ENCODE measurements at places on chromosomes 16 and 17.

DNA sequence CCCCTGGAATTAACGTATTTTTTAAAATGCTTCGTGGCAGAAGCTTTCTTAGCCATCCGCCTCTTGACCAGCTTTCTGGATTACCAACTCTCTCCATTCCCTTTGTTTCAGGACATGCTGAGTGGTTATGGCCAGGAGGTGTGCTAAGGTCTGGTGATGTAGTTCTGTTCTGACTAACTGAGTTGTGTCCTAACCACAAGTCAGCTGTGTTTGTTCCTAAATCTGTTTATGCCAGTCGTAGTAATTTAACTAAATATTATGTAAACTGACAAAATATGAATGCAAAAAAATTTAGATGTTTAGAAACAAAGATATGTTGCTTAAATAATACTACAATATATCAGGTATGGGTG is 61.6 kb downstream of the MRTFB start:
- DNase-seq: no peak

DNA sequence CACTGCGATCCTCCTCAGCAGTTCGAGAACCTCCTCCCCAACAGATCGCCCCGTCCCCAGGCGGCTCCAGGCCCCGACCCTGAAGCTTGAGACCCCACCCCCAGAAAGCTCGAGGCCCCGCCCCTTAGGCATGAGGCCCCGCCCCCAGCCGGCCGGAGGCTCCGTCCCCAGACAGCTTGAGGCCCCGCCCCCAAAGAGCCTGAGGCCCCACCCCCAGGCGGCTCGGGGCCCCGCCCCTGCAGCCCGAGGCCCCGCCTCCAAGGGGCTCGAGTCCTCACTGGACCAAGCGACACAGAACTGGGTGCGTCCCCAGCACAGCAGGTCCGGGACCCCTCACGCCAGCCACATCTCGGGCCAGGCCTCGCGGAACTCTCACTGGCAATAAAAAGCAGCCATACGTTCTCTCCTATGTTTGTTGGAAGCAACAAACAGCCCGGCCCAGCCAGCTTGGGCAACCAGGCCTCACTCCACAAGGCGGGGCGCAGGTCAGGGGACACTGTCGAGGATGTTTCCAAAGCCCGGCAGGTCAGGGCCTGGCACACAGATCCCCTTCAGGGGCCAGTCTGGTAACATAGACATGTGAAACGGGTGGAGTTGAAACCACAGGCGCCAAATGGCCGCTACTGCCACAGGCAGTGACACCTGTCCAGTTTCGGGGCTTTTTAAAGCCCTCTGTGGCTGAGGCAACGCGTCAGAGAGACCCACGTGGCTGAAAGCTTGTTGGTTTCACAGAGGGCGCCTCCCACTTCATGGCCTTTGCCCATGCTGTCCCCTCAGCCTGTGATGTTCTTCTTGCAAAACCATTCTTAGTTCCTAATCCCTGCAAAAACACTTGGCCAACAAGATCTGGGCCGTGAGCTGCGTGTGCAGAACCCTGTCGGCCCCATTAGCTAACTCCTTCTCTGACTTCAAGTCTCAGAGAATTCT is 224.2 kb downstream of the PARN start:
- DNase-seq: peak; percentile 76

GRCh38 chr17:67246653-67247415 is 1.8 kb upstream of the HELZ start:
- DNase-seq: no peak

- DNase-seq: peak; percentile 71
Observed at GRCh38 chr17:75764711-75765421, at the start of gene GALK1. TSS of gene GALK1 (minus strand) at chr17:75765192. CDS start at chr17:75765136, 56 bp downstream.

GRCh38 chr16:49531931-49532840 is 158.6 kb downstream of the C16orf78 start:
- DNase-seq: no peak

DNA sequence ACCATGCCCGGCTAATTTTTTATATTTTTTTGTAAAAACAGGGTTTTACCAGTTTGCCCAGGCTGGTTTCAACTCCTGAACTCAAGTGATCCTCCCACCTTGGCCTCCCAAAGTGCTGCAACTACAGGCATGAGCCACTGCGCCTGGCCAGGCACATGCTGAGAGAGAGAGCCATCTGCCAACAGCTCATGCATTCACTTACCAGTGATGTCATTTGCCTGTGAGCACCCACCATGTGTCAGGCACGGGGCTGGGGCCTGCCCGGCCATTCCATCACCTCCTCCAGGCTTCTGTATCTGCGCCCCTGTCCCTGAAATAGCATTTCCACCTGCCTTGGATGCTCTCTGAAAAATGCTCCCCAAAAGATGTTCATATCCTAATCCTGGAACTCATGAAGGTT is 43.6 kb upstream of the PEMT start:
- no peak for DNase-seq
